ENCODE measurements at places on chromosomes 2 and 18.
A peak's percentile ranks its signal among the peaks of the same experiment; 100 is the strongest.

GRCh38 chr18:79965119-79965902, 868 bp downstream of the HSBP1L1 start:
- DNase-seq, result no peak

GRCh38 chr18:27404855-27405254, 219.7 kb upstream of the CHST9 start:
- DNase-seq, result no peak

- peak; percentile 37 for DNase-seq
Observed at GRCh38 chr18:66724664-66725356, 120.9 kb upstream of the CDH19 start.

- no peak for DNase-seq
Observed at GRCh38 chr18:78716022-78716421, 263.6 kb upstream of the SALL3 start.

- no peak for DNase-seq
Observed at GRCh38 chr18:56475250-56475649, 163.1 kb downstream of the TXNL1 start.

DNA sequence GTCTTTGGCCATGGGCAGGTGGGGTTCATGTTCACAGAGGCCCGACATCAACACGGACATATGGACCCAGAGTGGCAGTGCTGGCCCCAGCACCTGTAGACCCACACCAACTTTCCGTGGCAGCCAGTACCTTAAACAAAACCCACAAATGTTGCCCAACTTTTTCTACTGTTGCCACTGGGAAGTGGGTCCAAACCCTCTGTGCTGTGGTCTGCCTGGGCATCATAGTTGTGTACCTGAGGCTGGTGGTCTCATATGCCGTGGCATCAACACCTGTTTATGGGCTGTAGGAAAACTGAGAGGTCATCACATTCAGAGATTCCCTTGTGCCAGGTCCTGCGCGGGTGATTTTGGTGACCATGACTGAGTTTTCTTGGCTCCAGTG, 79.9 kb downstream of the SH3RF3 start:
- no peak for DNase-seq

DNA sequence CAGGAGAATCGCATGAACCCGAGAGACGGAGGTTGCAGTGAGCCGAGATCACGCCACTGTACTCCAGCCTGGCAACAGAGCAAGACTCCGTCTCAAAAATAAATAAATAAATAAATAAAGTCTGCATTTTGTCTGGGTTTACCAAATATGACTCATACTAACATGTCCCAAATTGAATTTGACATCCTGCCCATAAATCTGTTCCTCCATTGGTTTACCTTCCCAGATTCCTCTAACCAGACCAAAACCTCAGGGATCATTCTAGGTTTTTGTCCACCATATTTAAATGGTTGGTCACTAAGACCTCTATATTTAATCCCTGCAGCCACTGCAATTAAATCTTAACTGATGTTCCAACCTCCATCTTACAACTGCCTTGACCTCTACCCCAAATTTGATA, 150.9 kb downstream of the ATAD2B start:
- DNase-seq, result no peak

- no peak for DNase-seq
Observed at GRCh38 chr18:3455090-3455635, 5.2 kb downstream of the TGIF1 start.

DNA sequence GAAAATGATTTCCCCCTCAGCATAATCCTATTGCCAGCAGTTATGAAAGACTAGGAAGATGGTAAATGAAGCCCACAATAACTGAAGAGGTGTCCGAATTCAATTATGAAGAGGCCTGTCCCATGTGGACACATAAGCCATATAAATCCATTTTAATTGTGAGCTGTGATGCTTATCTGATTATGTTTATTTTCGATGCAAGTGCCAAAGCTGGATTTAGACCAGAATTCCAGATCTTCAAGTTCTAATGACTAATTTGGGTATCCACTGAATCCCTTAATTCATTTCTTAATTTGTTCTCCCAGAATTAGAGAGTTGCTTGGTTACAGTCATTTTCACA, 24.5 kb downstream of the SPATS2L start:
- no peak for DNase-seq

GRCh38 chr2:140929849-140930248, 1201.0 kb downstream of the LRP1B start:
- no peak for DNase-seq

GRCh38 chr2:40225670-40226210, 226.2 kb downstream of the SLC8A1 start:
- no peak for DNase-seq

DNA sequence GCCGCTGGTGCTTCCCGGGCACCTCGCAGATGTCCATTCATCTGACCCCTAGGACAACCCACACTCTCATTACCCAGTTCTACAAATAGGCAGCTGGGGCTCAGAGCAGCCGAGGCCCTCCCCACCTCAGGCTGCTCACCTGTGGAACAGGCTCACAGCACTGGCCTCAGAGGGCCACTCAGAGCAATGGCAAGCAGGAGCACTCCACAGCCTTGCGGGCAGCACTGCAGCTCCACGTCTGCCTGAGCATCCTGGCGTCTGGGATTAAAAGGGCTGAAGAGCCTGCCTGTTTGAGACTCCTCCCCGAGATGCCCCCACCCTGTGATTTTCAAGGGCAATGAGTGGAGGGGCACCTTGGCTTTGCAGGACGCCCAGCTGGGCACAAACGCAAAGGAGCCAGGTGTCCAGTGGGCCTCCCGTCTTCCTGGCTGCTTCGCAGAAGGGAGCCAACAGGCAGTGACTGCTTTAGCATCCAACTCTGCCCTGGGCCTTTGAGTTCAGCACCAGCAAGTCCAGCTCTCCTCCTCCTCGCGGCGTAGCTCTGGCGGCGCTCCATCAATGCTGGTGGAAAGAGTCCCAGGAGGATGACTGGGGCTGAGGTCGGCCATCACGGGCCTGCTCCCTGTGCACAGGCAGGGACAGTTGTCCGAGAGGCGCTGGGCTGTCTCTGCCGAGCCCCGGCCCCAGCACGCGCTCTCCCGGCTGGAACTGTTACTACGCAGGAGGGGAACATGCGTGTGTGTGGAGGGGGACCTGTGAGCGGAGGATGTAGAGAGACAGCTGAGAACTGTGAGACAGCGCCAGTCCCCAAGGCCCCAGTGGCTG, 297.2 kb downstream of the NDUFA10 start:
- no peak for DNase-seq

DNA sequence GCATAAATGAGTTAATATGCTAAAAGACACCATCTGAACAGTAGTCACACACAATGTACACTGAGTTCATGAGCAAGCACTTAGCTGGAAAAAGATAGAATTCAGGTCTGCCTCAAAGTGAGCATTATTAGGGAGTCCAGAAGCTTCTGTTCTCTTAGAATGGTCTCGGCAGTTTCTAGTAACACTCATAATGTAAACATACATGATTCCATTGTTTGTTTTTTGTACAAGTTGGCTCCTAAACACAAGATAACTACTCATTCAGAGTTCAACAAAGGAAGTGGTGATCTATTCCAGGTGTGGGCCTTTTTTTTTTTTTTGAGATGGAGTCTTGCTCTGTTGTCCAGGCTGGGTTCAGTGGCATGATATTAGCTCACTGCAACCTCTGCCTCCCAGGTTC, 66.2 kb downstream of the ESCO1 start:
- no peak for DNase-seq

DNA sequence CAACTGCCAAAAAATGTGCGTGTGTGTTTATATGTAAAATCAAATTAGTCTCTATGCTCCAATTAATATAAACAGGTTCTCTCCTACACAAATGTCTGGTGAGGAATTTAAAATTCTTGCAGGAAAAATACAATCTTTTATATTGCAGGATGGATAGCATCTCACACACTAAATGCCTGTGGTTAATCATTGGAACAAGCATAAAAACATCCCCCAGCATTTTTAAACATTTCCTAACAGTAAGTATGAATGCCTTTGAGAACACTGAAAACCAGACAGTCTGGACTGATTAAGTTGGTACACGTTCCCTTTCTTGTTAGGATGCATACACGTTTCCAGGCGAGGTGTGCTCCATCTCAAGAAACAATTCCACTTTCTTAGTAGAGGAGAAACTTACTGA, 29.9 kb upstream of the PDE1A start:
- no peak for DNase-seq

DNA sequence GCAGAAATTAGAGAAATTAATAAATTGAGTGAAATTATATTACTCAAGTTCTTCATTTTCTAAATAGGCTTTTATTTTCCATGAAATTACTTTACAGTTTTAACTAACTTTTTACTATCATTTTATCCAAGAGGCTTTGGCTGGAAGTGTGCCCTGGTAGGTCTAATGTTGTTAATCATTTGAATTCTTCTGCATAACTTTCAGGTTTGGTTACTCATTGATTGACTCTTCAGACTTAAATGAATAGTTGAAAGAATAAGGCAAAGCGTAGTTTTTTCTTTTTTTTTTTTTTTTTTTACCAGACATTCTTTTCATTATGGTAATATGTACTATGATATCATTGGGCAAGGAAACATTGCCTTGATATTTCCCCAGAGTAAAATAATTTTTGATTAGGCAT, 228.4 kb upstream of the MMADHC start:
- DNase-seq, result no peak

DNA sequence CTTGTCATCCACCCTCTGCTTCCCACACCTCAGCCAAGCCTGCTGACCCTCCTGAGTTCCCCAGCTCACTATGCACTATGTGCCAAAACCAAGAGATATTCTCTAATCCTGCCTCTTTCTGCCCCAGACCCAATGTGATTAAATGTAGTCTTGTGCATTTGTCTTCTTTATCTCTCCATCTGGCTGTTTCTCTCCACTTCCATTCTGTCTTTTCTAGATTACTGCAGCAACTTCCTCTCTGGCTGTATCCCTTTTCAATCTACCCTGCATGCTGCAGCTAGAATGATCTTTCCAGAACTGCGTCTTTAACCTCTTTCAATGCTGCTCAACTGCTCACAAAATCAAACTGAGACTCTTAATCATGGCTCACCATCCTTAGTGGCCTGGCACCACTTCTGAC, 164.1 kb downstream of the GALNT14 start:
- DNase-seq, result no peak

- DNase-seq, result no peak
Observed at GRCh38 chr2:61471905-61472805, 1.3 kb upstream of the USP34 start.

DNA sequence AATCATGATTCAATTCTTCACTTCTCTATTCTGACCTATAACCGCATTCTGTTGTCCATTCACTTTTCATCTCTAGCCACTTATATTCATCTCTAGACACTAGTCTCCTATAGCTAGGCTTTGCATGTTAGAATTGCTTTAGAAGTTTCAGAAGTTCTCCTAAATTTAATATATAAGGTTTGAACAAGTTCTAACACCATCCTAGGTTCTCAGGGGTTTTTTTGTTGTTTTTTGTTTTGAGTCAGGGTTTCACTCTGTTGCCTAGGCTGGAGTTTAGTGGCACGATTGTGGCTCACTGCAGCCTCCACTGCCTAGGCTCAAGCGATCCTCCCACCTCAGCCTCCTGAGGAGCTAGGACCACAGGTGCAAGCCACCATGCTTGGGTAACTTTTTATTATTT, 19.9 kb downstream of the WDSUB1 start:
- no peak for DNase-seq

GRCh38 chr2:72128843-72129227, 18.8 kb downstream of the CYP26B1 start:
- DNase-seq, result no peak

- peak; percentile 46 for DNase-seq
Observed at GRCh38 chr2:51717312-51717711, 685.4 kb upstream of the NRXN1 start.

DNA sequence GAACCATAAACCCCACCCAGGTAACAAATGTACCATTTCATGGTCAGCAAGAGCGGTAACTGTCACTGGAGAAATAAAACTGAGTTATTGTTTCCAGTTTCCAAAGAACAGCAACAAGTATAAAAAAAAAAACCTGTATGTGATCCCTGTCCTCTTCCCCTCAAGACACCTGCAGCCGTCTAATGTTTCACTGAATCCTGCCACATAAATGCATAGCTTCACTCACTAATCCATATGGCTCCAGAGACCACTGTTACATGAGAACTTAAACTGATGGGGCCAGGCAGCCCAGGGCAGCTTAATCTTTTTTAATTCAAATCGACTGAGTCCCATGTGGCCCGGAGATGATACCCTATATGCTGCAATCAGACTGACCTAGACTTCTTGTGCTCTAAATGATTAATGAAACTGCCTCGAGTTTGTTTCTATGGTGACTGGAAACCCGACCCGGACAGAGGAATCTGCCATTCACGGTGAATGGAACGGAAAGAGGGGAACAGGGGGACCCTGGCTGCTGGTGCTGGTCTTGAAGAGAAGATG, 60.9 kb upstream of the SIX2 start:
- no peak for DNase-seq

DNA sequence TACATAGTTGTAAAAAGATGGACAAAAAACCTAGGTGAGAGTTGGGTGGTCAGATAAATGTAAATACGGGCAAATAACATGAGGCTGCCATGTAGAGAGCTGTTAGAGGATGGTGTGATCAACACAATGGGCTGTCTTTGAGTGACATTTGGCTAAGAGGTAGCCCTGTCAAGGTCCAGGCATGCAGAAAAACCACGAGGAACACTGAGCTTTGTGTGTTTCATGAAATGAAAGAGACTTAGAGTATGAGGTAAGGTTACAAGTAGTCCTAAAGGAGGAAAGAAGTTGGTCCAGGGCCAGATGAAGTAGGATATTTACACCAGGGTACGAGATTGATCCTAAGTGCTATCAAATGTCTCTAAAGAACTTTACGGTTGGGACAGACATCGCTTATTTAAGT, 160.9 kb downstream of the RDH14 start:
- no peak for DNase-seq

DNA sequence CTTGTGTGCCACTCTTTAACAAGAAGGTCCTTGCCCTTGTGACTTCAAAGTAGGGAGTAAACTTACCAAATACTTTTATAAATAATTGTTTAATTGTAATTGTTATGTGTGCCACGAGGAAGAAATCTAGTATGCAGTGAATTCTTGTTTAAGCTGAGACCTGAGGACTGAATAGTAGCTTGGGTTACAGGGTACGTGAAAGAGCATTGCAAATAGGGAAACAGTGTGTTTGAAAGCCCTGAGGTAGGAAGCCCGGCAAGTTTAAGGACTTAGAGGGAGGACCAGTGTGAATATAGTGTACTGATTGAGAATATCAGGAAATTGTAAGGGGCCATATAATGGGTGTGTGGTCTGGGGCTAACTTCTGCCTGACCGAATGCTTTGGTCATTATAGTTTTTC, 26.2 kb downstream of the PHLPP1 start:
- no peak for DNase-seq

- DNase-seq, result no peak
Observed at GRCh38 chr2:239377591-239377990, 23.2 kb downstream of the HDAC4 start.

DNA sequence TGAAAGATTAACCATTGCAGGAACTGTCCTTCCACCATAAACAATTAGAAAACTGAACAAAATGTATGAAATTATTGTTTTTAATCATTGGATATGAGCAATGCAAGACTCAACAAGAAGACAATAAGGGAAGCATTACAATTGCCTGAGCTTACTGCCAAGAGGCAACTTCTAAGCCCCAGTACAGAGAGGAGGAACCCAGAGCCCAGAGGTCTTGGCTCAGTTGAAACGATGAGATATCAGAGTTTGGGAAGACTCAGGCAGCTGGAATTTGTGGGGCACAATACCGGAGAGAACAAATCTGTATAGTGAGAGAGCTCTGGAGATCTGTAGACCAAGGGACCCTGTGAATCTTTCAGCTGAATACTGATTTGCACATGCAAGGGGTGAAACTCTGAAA, 80.6 kb upstream of the ZFP36L2 start:
- no peak for DNase-seq

GRCh38 chr2:212694398-212694797, 155.8 kb upstream of the ERBB4 start:
- no peak for DNase-seq

Measured in epithelial cell of prostate (primary cell).